Psoas muscle (tissue), 8 donors: ENCODE measurements at places on chromosomes 5 and 9. TPM values are rescaled to one million over a fixed set of nuclear protein-coding genes. Genes with fewer than 3 reads are reported as not detected.

- H3K4me3 ChIP-seq, result no peak overlapping the region
- H3K27ac ChIP-seq, result no peak overlapping the region
- no peaks in the 10 kb centered on the region for H3K27me3 ChIP-seq
- no peak for DNase-seq
- no peaks in the 10 kb centered on the region for H3K36me3 ChIP-seq
- no peaks in the 10 kb centered on the region for H3K4me1 ChIP-seq
Measured at GRCh38 chr5:135565266-135565665, 13.5 kb downstream of the CXCL14 start.

GRCh38 chr9:124880501-124880900 lies 18.6 kb downstream of the ARPC5L start:
- no peak for DNase-seq
- H3K27me3 ChIP-seq, result no peaks in the 10 kb centered on the region
- peaks cover 4% of the 10 kb centered on the region for H3K36me3 ChIP-seq
- no peaks in the 10 kb centered on the region for H3K4me1 ChIP-seq

DNA sequence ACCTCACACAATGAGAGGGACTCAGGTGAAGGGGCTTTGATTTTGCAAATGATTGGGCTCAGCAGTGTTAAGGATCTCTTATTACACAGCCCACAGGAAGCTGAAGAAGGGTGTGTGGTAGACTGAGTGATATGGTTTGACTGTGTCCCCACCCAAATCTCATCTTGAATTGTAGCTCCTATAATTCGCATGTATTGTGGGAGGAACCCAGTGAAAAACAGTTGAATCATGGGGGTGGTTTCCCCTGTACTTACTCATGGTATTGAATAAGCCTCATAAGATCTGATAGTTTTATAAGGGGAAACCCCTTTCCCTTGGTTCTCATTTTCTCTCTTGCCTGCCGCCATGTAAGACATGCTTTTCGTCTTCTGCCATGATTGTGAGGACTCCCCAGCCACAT lies 132.5 kb upstream of the FBXL7 start:
- H3K4me3 ChIP-seq, result no peak overlapping the region
- H3K4me1 ChIP-seq, result no peaks in the 10 kb centered on the region
- DNase-seq, result no peak
- no peaks in the 10 kb centered on the region for H3K27me3 ChIP-seq
- no peaks in the 10 kb centered on the region for H3K36me3 ChIP-seq

GRCh38 chr5:96823900-96824380 lies 16.2 kb upstream of the ERAP1 start:
- H3K36me3 ChIP-seq, result no peaks in the 10 kb centered on the region
- no peak for DNase-seq
- no peak overlapping the region for H3K4me3 ChIP-seq
- no peaks in the 10 kb centered on the region for H3K4me1 ChIP-seq

DNA sequence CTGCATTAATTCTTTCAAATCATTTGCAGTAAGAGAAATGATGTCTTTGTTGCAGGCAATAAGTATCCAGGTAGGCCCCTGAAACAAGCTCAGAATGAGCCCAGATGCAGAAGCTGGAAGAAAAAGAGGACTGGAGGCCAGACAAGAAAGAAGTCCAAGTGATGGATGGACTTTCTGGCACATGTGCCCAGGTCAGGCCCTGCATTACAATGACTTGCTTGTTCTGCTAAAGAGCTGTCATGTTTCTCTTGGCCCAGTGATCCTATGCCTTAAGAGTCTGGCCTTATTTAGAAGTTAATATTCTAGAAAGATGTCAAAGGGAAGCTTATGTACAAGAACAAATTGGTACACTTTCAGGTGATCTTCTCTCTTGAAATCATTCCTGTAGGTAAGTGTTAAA lies 64.8 kb downstream of the DPYSL3 start:
- no peaks in the 10 kb centered on the region for H3K36me3 ChIP-seq
- no peaks in the 10 kb centered on the region for H3K27me3 ChIP-seq
- no peak overlapping the region for H3K4me3 ChIP-seq
- H3K4me1 ChIP-seq, result no peaks in the 10 kb centered on the region

- no peaks in the 10 kb centered on the region for H3K4me1 ChIP-seq
- no peak overlapping the region for H3K4me3 ChIP-seq
- no peaks in the 10 kb centered on the region for H3K27me3 ChIP-seq
Measured at GRCh38 chr5:163877865-163878264, 372.4 kb downstream of the MAT2B start.

DNA sequence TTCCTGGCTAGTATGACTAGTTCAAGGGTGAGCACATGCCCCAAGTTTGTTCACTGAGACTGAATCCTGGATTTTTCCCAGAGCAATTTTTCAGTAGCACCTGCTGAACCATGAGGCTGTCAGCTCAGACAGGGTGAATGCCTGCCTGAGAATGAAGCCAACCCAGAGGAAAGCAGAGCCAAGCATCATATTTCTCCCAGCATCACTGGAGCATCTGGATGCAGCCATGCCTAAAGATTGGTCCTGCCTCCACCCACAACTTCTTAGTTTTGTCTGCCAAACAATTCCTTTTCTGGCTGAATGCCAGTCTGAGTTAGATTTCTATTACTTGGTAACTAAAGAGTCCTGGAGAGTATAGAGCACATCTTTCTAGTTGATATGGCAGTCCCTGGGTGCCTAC lies 343.6 kb downstream of the CSNK1G3 start:
- no peak for DNase-seq
- no peak overlapping the region for H3K4me3 ChIP-seq
- H3K27me3 ChIP-seq, result no peaks in the 10 kb centered on the region
- H3K4me1 ChIP-seq, result no peaks in the 10 kb centered on the region
- H3K36me3 ChIP-seq, result no peaks in the 10 kb centered on the region

- no peak overlapping the region for H3K4me3 ChIP-seq
- DNase-seq, result no peak
- H3K27me3 ChIP-seq, result no peaks in the 10 kb centered on the region
- H3K36me3 ChIP-seq, result peaks cover 24% of the 10 kb centered on the region
- no peaks in the 10 kb centered on the region for H3K4me1 ChIP-seq
Measured at GRCh38 chr5:116305899-116306298, 221.1 kb downstream of the COMMD10 start.

- no peaks in the 10 kb centered on the region for H3K4me1 ChIP-seq
- no peak for DNase-seq
- no peak within 1 kb of the TSS for H3K27ac ChIP-seq
Measured at GRCh38 chr5:146516151-146516475, at the start of gene GPR151. Gene GPR151 (minus strand): TSS chr5:146516190. CDS start chr5:146516113, 77 bp downstream.

DNA sequence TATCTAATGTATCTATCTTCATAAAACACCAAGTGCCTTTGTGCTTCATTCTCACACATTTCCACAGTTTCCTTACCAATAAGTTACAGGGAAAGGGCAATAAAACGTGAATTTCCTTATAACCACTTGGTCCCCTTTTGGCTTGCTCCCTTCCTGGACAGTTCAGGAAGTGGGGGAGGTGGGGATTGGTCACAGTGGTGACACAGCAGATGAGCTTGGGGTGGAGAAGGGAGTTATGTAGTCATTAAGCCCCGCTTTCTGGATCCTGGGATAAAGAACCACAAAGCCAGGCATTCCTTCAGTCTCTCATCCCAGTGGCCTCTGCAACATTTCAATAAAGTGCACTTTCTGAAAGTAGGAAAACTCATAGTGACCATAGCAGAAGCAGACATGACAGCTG lies 47.1 kb upstream of the FYB1 start:
- no peak for DNase-seq
- H3K27me3 ChIP-seq, result no peaks in the 10 kb centered on the region
- no peaks in the 10 kb centered on the region for H3K4me1 ChIP-seq

DNA sequence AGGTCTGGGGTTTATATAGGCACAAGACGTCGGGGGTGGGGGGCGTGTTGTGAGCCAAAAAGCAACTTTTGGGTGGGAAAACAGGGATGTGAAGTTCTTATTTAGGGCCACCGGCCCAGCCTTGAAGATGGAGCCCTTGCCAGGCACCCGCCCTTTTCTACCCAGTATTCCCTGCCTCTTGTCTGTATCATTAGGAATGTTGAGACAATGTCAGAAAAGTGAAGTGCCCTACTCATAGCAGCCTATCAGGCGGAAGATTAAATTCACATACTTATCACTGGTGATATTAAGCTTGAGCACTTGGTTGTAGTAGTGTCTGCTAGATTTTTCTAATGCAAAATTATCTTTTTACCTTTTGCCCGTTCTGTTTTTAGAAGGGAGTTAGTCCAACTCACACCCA lies 293.5 kb downstream of the CDH10 start:
- no peak overlapping the region for H3K27ac ChIP-seq
- no peak overlapping the region for H3K4me3 ChIP-seq
- DNase-seq, result no peak
- H3K27me3 ChIP-seq, result no peaks in the 10 kb centered on the region

DNA sequence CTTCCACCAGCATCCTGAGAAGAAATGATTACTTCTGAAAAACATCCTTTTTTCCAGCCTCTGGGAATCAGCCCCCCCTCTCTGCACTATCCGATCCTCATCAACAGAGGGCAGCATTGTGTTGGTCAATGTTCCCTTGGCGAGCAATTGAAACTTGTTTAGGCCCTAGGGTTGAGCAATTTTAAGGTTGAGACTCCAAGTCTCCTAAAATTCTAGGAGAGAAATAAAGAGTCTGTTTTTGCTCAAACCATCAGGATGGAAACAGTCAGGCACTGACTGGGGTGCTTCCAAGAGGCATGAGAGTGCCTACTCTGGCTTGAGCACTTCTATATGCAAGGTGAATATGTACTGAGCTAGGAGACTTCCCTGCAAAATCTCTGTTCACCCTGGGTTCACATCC lies 12.4 kb upstream of the CYFIP2 start:
- no peaks in the 10 kb centered on the region for H3K27me3 ChIP-seq
- no peaks in the 10 kb centered on the region for H3K36me3 ChIP-seq
- no peak overlapping the region for H3K27ac ChIP-seq
- H3K4me1 ChIP-seq, result no peaks in the 10 kb centered on the region

- H3K27ac ChIP-seq, result no peak overlapping the region
- no peaks in the 10 kb centered on the region for H3K4me1 ChIP-seq
- no peaks in the 10 kb centered on the region for H3K27me3 ChIP-seq
- DNase-seq, result no peak
- H3K36me3 ChIP-seq, result no peaks in the 10 kb centered on the region
Measured at GRCh38 chr5:179963375-179963774, 55.7 kb upstream of the TBC1D9B start.

- H3K27ac ChIP-seq, result no peak overlapping the region
- H3K4me3 ChIP-seq, result no peak overlapping the region
- no peaks in the 10 kb centered on the region for H3K36me3 ChIP-seq
- H3K4me1 ChIP-seq, result no peaks in the 10 kb centered on the region
- no peak for DNase-seq
Measured at GRCh38 chr5:18195910-18196309, 561.6 kb downstream of the TAF11L14 start.

- no peak overlapping the region for H3K27ac ChIP-seq
- H3K36me3 ChIP-seq, result no peaks in the 10 kb centered on the region
- DNase-seq, result no peak
- no peaks in the 10 kb centered on the region for H3K27me3 ChIP-seq
- H3K4me3 ChIP-seq, result no peak overlapping the region
- H3K4me1 ChIP-seq, result no peaks in the 10 kb centered on the region
Measured at GRCh38 chr5:79149433-79149832, 37.8 kb downstream of the BHMT start.

DNA sequence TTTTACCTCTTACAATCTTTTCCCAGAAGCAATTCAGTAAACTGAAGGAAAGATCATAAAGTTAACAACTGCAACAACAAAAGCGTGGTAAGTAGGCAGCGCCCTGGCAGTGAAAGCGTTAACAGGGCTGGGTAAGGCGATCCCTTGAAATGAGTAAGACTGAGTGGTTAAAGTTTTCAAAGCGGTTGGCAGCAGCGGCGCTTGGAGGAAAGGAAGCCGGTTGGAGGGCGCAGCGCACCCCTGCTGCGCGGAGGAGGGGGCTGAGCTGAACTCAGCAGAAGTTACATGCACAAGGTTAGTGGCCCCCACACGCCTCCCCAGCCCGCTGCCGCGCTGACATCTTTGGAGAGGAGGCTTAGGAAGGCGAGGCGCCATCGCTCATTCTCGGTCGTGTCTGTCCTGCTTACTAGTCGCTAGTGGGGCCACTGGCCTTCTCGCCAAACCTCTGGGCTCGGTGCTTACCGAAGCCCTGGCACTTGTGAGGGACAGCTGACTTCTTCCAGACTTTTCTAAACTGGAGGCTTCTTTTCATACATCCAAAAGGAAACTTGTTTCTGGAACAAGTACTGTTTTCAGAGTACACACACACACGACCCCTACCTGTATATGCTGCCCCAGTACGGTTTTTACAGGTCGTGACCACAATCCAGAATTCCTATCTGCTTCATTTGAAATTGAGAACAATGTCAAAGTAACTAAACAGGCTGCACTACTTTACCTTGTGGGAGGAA lies at the start of gene SH3RF2:
Gene SH3RF2 (plus strand): TSS at position 178 of the 731 bp plus-strand sequence. CDS start 1,351 bp downstream, outside the sequence.
- H3K36me3 ChIP-seq, result no peaks in the 10 kb centered on the region
- H3K4me1 ChIP-seq, result peaks cover 16% of the 10 kb centered on the region
- H3K27ac ChIP-seq, result peak within 1 kb of the TSS; percentile 68
- peak; percentile 54 for DNase-seq
- no peaks in the 10 kb centered on the region for H3K27me3 ChIP-seq

DNA sequence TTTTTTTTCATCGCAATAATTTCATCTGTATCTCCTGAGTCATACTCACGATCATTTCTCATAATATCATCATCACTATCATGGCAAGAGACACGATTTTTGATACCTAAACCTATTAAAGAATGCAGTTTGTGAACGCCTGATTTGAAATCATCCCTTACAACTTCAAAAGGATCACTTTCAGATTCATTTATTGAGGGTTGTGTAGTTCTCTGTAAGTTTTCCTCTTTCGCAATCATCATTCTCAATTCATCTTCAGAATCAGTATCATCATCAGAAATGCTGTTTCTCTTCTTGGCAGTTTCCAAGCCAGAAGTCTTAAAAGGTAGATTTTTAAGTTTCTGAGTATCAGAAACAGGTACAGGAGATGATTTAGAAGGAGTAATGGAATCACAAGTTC lies 9.7 kb downstream of the NOL8 start:
- peaks cover 36% of the 10 kb centered on the region for H3K4me1 ChIP-seq
- no peak overlapping the region for H3K4me3 ChIP-seq
- no peak overlapping the region for H3K27ac ChIP-seq

- H3K27me3 ChIP-seq, result no peaks in the 10 kb centered on the region
- no peaks in the 10 kb centered on the region for H3K36me3 ChIP-seq
- no peaks in the 10 kb centered on the region for H3K4me1 ChIP-seq
- no peak overlapping the region for H3K27ac ChIP-seq
Measured at GRCh38 chr9:118230329-118230728, 526.1 kb downstream of the TLR4 start.

GRCh38 chr5:40681363-40682153 lies 1.8 kb downstream of the PTGER4 start:
- peak overlapping the region; percentile 73 for H3K27ac ChIP-seq
- H3K27me3 ChIP-seq, result no peaks in the 10 kb centered on the region
- peak overlapping the region; percentile 76 for H3K4me3 ChIP-seq
- peaks cover 3% of the 10 kb centered on the region for H3K4me1 ChIP-seq
- no peaks in the 10 kb centered on the region for H3K36me3 ChIP-seq

- DNase-seq, result no peak
- H3K4me3 ChIP-seq, result no peak overlapping the region
- no peak overlapping the region for H3K27ac ChIP-seq
- no peaks in the 10 kb centered on the region for H3K4me1 ChIP-seq
- H3K27me3 ChIP-seq, result no peaks in the 10 kb centered on the region
Measured at GRCh38 chr9:111720174-111720573, 58.8 kb downstream of the GNG10 start.

GRCh38 chr5:75566710-75567309 lies 44.4 kb upstream of the ANKDD1B start:
- peaks cover 12% of the 10 kb centered on the region for H3K4me1 ChIP-seq
- no peaks in the 10 kb centered on the region for H3K36me3 ChIP-seq
- DNase-seq, result no peak
- H3K4me3 ChIP-seq, result no peak overlapping the region
- no peaks in the 10 kb centered on the region for H3K27me3 ChIP-seq

MEIKIN gene
- total RNA-seq, result not detected

CATSPER3 gene
- 1.0 TPM for total RNA-seq

OBP2B gene
- total RNA-seq, result not detected

BTNL3 gene
- not detected for total RNA-seq

SLC36A2 gene
- total RNA-seq, result 14.5 TPM
